ENCODE measurements at places on chromosomes 4 and X.

GRCh38 chrX:45011131-45011530 lies 138.1 kb downstream of the KDM6A start:
- no peak for DNase-seq

- DNase-seq = no peak
Measured at GRCh38 chr4:169744601-169745000, 13.1 kb downstream of the HPF1 start.

DNA sequence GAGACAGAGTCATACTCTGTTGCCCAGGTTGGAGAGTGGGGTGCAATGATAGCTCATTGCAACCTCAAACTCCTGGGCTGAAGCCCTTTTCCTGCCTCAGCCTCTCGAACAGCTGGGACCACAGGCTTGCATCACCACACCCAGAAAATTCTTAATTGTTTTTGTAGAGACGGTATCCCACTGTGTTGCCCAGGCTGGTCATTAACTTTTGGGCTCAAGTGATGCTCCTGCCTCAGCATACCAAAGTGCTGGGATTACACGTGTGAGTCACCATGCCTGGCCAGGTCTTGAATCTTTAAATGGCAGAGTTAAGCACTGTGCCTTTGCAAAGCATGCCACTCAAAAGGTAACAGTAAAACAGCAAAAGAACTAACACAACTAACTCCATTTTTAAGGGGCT lies 28.6 kb upstream of the BBS12 start:
- DNase-seq = no peak

DNA sequence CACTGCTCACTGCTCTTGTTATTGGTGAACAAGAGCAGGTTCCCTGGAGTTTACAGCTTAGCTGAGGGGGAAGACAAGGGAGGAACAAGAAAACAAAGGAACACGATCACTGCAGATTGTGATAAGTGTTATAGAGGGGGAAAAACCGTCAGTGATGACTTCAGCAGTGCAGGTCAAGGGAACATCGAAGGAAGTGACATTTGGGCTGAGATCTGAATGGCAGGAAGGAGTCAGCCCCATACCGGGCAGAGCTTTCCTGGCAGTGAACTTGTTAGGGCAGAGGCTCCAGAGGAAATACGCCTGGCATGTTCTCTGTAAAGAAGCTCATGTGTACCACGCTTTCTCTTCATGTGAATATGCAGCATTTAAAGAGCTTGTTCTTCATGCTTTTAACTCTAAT lies 78.1 kb downstream of the LDB2 start:
- DNase-seq = no peak
